Stimulated activated CD8-positive, alpha-beta memory T cell treated with anti-CD3 and anti-CD28 coated beads, Interleukin-4, amount 100 ng/mL, for 48 hours (primary cell): ENCODE measurements at places on chromosomes 2 and 18.

- no peak for DNase-seq
These were observed 88.5 kb upstream of the TACR1 start for GRCh38 chr2:75287624-75288316.

DNA sequence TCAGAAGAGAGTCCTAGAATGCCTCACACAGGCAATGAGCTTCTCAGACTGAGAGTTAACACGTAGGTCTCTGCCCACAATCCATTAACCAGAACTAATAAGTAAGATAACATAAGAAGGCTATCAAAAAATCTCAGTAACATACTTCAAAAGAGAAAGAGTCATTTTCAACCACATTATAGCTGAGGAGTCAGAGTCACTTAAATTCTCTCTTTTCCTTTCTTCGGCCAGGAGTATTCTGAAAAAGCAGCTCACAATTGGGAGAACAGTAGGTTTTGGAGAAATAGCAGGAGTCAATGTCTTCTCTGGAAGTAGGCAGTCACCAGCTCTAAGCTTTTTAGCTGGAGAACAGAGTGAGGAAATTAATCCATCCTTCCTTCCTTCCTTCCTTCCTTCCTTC lies 1364.4 kb upstream of the NXPH2 start:
- DNase-seq: no peak

- DNase-seq: no peak
These were observed 240.5 kb upstream of the SALL3 start for GRCh38 chr18:78739115-78739514.

- DNase-seq: no peak
These were observed 154.4 kb downstream of the DDX1 start for GRCh38 chr2:15745907-15746702.

GRCh38 chr2:201558665-201559064 lies 84.6 kb downstream of the TMEM237 start:
- no peak for DNase-seq

DNA sequence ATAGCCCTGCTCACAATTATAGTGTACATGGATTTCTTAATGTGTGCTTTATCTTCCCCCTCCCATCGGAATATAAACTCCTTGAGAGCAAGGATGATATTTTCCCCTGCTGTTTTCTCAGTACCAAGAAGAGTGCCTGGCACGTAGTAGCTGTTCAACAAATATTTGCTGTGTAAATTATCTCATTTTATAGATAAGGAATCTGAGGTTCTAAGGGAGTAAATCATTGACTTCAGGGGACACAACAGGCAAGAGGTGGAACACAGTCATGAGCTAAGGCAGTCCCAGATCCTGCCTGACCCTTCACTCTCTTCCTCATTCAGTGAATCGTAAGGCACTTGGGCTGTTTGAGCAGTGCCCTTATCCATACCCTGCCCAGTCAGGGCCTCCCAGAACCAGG lies 187.3 kb upstream of the TNP1 start:
- no peak for DNase-seq

DNA sequence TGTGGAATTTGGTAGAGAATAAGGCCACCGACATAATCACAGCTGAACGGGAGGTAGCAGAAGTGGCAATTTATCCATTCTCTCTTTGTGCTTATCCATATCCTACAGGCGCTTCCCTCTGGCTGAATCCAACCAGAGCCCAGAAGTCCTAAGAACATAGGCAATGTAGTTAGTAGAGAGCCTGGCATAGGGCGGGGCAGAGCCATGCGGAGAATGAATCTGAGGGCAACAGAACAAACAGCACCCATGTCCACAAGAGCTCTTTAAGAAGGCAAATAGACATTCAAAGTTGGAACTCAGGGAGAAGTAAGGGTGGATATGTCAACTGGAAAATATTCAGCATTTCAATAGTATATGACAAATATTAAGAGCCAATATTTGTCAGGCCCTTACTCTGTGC lies 305.9 kb upstream of the VWC2L start:
- no peak for DNase-seq

- no peak for DNase-seq
These were observed 790.5 kb downstream of the RNF144A start for GRCh38 chr2:7707723-7708122.

- no peak for DNase-seq
These were observed 110.2 kb upstream of the LRP1B start for GRCh38 chr2:142241016-142241415.

- DNase-seq: no peak
These were observed 102.2 kb upstream of the TTC39C start for GRCh38 chr18:23912356-23912755.

- DNase-seq: no peak
These were observed 76.5 kb downstream of the STRN start for GRCh38 chr2:36889795-36890194.

- no peak for DNase-seq
These were observed 278.0 kb upstream of the EPHA4 start for GRCh38 chr2:221850076-221850475.

- DNase-seq: no peak
These were observed 76.0 kb downstream of the CD8B2 start for GRCh38 chr2:106563195-106563594.

DNA sequence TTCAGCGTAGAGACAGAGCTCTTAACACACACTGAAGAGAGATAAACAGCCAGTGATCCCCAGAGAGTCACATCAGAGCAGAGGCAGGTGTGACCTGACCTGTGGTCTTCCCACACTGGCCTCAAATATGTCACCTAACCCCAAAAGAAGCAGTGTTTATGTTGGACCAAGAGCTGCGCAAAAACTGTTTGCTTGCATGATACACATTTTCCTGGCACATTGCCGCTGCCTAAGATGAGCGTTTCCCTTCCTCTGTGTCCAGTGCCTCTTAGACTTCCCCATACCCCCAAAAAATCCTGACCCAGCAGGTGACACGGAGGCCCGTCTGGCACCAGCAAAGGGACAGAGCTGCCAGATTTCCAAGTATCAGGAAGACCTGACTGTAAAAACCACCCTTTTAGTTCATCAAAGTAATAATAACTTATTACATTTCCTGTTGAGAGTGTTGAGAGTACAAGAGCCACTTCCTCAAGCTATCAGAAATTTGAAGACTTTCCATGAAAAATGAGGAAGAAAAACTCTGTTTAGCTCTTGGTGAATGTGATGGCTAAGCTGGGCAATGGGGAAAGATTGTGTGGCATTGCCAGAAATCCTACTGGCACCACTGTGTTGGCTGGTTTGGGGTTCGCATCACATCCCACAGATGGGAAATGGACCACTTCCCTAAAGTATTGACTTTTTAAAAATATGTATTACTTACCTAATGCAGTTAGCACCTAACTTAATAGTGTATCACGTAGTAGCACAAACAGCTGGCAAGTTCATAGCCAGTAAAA lies 6.7 kb downstream of the TNFRSF11A start:
- DNase-seq: no peak

DNA sequence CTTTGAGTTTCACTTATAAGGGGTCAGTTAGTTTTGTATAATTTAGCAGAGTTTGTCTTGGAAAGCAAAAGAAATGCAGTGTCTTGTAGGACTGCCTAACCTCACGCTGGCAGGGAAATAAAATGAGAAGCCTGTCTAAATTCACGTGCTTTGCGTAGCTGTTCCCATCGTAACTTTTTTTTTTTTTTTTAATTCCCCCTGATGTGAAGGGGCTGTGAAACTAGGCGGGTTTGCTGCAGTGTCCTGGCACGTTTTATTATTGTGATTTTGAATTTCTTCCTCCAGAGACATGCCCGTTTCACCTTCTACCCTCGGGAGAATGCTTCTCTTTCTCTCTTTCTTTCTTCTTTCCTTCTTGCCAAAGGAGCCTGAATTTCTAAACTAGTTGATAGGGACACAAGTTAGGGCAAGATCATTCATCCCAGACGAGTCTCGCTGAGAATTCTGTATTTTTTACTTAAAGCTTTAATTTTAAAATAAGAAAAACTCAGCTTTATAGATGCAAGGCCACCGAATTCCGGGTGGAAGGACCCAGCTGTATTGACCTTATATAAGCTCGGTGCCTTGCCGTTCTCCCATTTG lies 2.3 kb downstream of the MEIS1 start:
- no peak for DNase-seq

DNA sequence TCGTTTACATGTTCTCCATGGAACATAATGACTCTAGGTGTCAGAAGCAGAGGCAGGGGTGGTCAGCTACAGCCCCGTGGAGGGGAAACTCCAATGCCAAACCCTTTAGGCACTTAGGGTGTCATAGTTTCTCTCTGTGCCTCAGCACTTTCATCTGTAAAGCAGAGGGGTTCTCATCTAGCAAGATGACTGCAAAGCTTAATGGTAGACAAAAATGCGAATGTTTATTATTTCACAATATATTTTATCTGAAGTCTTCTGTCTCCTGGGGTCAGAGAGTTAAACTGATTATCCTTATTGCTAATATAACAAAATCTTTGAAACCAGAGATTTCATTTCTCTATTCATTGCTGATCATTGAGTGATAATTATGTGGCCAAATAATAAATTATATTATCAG lies 522.5 kb downstream of the TSN start:
- DNase-seq: no peak

- no peak for DNase-seq
These were observed 96.0 kb upstream of the RIOK3 start for GRCh38 chr18:23356915-23357601.

DNA sequence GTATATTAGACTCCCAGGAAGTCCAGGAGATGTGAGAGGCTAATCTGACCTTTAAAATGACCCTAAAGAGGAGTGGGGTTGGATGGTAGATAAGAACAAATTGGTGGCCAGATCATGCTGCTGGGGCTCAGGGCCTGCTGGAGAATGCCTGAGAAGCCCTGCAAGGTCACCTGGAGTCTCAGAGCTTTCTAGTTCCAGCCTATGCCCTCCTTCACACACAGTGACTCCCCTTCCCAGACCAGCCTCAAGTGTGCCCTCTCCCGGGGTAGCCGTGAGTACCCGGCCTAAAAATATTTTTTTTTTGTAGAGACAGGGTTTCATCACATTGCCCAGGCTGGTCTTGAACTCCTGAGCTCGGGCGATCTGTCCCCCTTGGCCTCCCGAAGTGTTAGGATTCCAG lies 44.2 kb upstream of the FZD5 start:
- no peak for DNase-seq

DNA sequence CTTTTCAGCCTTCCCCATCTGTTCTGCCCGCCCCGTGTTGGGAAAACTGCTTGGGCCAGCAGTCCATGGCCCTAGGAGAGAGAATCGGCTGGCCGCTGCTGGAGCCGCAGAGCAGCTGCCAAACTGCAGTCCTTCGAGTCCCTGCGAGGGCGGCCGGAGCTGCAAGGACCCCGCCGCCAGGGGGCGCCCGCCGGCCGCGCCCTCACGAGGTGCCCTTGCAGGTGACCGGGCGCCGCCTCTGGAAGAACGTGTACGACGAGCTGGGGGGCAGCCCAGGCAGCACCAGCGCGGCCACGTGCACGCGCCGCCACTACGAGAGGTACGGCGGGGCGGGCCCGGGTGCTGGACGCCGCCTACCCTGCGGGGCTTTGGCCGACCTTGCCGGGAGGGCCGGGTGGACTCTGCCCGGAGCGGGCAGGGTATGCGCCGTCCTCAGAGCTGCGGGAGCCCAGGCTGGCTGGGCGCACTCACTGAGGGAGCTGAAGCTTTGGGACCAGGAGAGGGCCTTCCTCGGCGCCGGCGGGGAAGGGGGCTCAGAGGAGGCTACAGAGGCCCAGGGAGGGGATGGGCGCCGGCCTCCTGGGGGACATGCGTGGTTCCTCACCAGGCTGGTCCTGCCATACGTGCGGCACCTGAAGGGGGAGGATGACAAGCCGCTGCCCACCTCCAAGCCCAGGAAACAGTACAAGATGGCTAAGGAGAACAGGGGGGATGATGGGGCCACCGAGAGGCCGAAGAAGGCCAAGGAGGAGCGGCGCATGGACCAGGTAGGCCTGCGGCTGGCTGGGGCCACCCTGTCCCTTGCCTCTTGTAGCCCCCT lies 13.6 kb downstream of the ARID5A start:
- no peak for DNase-seq

GRCh38 chr18:48137374-48138081 lies 207.1 kb upstream of the SMAD2 start:
- DNase-seq: no peak

DNA sequence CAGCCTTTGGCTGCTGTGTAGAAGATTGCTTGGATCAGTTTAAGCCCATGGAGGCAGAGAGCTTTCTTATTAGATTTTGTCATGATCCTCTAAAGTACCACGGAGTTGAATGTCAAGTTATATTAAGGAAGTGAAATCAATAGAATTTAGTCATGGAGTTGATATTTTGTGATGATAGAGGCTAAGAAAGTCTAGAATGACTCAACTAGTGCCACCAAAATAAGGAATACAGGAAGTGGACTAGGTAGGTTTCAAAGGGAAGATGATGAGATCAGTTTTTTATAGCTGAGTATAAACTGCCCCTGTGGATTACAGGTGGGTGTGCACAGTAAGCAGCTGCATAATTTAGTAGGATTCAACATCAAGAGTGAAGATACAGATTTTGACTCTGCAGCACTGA lies 25.2 kb downstream of the FBXO36 start:
- no peak for DNase-seq

DNA sequence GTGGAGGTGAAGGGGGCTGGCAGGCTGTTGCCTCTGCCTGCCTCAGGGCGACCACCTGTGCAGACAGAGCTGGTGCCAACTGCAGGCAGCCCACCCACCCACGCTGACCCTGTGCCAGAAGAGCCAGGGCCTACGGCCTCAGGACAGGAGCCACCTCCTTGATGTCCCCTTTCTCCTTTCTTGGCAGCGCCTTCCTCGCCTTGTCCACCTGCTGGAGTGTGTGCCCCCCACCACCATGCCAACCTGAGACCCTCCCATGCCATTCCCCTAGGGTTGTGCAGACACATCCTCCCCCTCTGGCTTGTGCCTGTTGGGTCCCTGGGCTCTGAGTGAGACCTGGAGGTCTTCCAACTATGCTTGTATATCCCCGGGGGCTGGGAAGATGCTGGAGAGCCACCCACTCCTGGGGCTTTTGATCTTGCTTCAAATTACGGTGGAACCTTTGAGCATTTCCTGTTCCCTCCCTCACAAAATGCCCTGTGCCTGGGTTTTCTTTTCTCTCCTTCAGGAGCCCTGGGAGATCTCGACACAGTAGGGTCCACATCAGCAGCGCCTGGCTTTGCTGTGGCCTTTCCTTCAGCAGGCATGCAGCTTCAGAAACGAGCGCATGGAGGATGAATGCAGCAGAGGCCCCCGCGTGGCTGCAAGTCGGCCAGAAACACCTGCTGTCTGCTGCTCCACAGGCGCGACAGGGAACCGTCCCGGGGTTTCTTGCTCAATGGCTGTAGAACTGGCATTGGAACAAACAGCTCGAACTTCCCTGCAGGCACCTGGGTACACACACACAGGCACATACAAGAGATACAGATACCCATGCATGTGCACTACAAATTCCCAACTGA lies 65.9 kb upstream of the SH3RF3 start:
- no peak for DNase-seq

DNA sequence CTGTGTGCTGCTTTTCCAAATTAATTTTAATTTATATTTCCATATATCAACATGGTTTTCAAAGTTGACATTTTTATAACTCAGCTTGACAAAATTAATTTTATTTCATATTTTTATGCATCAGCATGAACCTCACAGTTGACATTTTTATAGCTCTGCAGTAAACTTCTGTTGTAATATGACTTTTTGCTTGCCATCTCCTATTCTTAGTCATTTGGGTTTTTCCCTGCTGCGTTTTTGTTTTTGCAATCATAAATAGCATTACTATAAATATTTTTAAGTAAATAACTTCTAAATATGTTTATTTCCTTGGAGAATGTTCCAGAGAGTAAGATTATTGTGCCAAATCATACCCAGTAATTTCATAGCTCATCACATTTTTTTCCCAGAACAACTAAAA lies 21.0 kb upstream of the L3MBTL4 start:
- DNase-seq: no peak

GRCh38 chr2:45241061-45241561 lies 231.9 kb upstream of the SIX2 start:
- DNase-seq: no peak

GRCh38 chr2:190303647-190304046 lies 16.0 kb downstream of the HIBCH start:
- DNase-seq: no peak

GRCh38 chr2:86781363-86781762 lies 9.3 kb downstream of the CD8A start:
- no peak for DNase-seq
